Activated CD8-positive, alpha-beta T cell treated with anti-CD3 and anti-CD28 coated beads, Interleukin-2, amount 10 ng/mL, durations not matched to agents 7 days and 5 days (primary cell): ENCODE measurements at places on chromosomes 16 and 17. TPM values are rescaled to one million over a fixed set of nuclear protein-coding genes. Genes with fewer than 3 reads are reported as not detected.

The NEUROD2 gene
- not detected for total RNA-seq

The PRCD gene
- not detected for total RNA-seq

DNA sequence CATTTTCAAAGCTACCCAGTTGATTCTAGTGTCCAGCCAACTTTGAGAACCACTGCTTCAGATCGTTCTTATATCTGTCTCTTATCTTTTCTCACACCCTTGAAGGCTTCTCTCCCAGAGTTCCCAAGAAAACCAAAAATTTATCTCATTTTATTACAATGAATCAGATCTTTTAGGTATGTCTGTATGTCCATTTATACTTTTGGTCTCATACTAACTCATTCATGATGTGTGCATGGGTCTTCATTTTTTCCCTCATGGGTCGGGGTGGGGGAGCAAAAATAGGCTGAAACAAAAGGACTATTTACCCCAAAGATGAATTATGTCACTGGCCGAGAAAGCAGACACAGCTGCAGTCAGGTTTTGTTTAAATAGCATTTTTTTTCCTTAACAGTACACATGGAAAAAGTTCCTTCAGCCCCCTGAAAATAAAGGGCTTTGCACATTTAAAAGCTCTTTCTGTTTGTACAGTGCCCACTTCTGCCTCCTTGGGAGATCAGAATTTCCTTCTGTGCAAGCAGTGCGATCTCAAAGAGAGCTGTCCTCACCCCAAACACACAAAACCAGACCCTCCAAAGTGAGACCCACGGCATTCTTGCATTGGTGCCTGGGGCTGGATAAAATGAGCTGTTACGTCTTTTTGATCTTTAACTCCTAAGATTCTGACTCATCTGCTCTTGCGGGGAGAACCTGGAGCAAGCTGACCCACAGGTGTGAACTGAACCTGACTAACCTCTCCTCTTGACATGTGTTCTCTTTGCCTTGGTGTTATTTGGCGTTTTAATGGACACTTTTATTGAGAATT lies 251.2 kb upstream of the ELAC2 start:
- no peak for DNase-seq
- H3K4me1 ChIP-seq, result no peaks in the 10 kb centered on the region
- H3K4me3 ChIP-seq, result no peak overlapping the region
- no peaks in the 10 kb centered on the region for H3K27me3 ChIP-seq
- H3K27ac ChIP-seq, result no peak overlapping the region

GRCh38 chr17:32357615-32358014 lies 7.7 kb downstream of the ZNF207 start:
- H3K27me3 ChIP-seq, result no peaks in the 10 kb centered on the region
- peaks cover 71% of the 10 kb centered on the region for H3K36me3 ChIP-seq
- no peak overlapping the region for H3K27ac ChIP-seq
- no peak for DNase-seq

- no peak overlapping the region for H3K4me3 ChIP-seq
- H3K27me3 ChIP-seq, result no peaks in the 10 kb centered on the region
- DNase-seq, result no peak
Measured at GRCh38 chr16:3534126-3534525, 33.3 kb downstream of the CLUAP1 start.

DNA sequence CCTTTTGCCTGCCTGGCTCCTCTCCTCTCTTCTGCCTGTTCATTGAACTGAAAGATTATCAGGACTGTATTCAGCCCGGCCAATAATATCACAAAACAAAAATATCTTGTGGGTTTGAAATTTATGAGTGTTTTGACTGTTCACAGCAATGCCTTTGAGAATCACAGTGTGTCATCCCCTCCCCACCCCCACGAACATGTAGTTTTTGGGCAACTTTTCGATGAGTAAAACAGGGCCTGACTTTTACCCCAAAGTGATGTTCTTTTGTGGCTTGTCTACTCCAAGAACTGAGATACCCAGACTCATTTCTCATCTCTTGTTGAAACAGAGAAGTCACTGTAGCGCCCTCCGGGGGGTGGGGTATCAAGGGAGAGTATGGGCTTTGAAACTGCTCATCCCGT lies 675.7 kb downstream of the WWOX start:
- no peak overlapping the region for H3K27ac ChIP-seq
- no peak overlapping the region for H3K4me3 ChIP-seq
- no peaks in the 10 kb centered on the region for H3K36me3 ChIP-seq
- DNase-seq, result no peak
- no peaks in the 10 kb centered on the region for H3K27me3 ChIP-seq

DNA sequence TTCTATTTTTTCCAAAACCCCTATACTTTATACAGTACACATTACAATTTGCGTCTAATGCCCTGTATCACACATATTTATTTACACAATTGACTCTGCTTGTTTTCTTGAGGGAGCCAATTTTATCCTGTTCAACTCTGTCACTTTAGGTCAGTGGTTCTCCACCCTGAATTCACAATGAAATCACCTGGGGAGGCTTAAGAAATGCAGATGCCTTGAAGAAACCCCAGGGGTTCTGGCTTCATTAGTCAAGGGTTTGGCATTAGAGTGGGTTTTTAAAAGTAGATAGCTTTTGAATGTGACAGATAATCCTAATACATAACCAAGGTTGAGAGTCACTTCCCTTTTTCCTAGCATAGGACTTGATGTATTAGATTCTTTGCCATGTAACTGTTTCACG lies 398.6 kb upstream of the ERCC4 start:
- H3K27ac ChIP-seq, result no peak overlapping the region
- H3K27me3 ChIP-seq, result no peaks in the 10 kb centered on the region
- H3K4me3 ChIP-seq, result no peak overlapping the region

- H3K4me1 ChIP-seq, result no peaks in the 10 kb centered on the region
- H3K36me3 ChIP-seq, result no peaks in the 10 kb centered on the region
- DNase-seq, result no peak
- peaks cover 7% of the 10 kb centered on the region for H3K27me3 ChIP-seq
Measured at GRCh38 chr16:66387817-66388332, 21.4 kb downstream of the CDH5 start.

- peaks cover 23% of the 10 kb centered on the region for H3K36me3 ChIP-seq
- DNase-seq, result no peak
- no peak overlapping the region for H3K4me3 ChIP-seq
- no peaks in the 10 kb centered on the region for H3K4me1 ChIP-seq
- H3K27ac ChIP-seq, result no peak overlapping the region
Measured at GRCh38 chr16:67885545-67885944, 860 bp downstream of the NRN1L start.

DNA sequence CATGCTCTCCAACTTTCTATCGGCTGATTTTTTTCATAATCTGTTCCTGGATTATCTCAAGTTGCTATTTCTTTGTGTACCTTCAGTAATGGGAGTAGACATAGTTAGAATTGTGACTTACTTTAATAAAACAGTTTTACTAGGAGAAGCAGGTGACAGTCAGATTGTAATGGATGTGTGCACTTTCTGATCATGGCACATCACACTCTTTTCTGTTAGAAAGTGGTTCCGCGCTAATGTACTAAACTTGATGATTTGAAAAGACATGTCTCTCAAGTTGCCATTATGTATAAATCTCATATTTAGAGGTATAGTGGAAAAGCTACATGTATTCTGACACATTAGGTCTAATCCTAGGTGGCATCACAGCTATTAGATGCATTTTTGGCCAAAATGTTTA lies 121.3 kb upstream of the CDH8 start:
- H3K4me1 ChIP-seq, result no peaks in the 10 kb centered on the region
- no peaks in the 10 kb centered on the region for H3K36me3 ChIP-seq
- H3K4me3 ChIP-seq, result no peak overlapping the region
- no peak overlapping the region for H3K27ac ChIP-seq
- no peak for DNase-seq
- no peaks in the 10 kb centered on the region for H3K27me3 ChIP-seq

DNA sequence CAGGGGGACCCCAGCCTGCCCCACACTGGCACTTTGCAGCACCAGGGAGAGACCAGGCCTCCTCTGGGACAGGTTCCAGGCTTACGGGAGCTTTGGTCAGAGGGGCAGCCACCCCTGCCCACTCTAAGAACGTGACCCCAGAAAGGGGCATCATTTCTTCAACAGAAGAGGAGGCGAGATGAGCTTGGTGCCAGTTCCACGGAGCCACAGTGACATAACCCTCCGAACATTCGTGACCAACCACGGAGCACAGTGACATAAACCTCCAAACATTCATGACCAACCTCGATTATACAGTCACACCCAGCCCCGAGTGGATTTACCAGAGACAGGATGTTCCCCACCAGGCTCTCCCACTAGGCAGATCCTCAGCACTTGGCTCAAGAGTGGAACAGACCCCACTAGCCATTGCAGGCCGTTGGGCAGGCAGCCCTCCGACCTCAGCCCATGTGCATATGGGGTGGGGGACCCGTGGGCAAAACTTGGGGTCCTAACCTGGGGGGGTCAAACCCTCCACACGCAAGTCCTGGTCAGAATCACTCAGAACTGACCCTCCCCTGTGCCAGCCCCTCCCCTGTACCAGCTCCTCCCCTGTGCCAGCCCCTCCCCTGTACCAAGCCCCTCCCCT lies 112.9 kb downstream of the METRNL start:
- H3K27me3 ChIP-seq, result peaks cover 3% of the 10 kb centered on the region
- no peak for DNase-seq
- no peak overlapping the region for H3K4me3 ChIP-seq
- no peak overlapping the region for H3K27ac ChIP-seq

DNA sequence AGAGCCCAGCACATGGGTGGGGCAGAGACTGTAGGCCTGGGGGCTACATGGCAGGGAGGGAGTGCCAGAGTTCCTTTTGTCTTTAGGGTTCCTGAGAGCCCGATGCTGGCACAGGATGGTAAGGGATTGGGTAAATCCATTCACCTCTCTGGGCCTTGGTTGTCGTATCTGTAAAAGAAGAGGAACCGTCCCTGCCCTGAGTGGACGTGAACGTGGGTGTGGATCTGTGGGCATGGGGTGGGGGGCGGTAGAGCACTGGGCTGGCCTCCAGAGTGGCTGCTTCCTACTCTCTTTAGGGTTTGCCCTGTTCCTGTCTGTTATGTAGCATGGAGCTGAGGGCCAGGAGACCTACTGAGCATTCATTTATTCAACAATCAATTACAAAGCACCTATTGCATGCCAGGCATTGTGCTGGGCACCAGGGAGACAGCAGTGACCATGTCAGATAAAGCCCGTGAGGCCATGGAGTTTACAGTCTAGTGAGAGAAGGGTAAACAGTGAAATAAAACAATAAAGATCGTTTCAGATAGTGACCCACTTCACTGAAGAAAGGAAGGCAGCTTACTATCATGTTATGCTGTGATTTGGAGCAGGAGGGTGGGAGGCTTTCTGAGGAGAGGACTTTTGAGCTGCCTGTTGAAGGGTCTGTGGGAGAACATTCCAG lies 13.1 kb upstream of the TCAP start:
- no peak overlapping the region for H3K4me3 ChIP-seq
- no peaks in the 10 kb centered on the region for H3K27me3 ChIP-seq
- no peak for DNase-seq
- peaks cover 31% of the 10 kb centered on the region for H3K4me1 ChIP-seq
